ENCODE measurements at places on chromosomes 4 and X.
A peak's percentile ranks its signal among the peaks of the same experiment; 100 is the strongest.

DNA sequence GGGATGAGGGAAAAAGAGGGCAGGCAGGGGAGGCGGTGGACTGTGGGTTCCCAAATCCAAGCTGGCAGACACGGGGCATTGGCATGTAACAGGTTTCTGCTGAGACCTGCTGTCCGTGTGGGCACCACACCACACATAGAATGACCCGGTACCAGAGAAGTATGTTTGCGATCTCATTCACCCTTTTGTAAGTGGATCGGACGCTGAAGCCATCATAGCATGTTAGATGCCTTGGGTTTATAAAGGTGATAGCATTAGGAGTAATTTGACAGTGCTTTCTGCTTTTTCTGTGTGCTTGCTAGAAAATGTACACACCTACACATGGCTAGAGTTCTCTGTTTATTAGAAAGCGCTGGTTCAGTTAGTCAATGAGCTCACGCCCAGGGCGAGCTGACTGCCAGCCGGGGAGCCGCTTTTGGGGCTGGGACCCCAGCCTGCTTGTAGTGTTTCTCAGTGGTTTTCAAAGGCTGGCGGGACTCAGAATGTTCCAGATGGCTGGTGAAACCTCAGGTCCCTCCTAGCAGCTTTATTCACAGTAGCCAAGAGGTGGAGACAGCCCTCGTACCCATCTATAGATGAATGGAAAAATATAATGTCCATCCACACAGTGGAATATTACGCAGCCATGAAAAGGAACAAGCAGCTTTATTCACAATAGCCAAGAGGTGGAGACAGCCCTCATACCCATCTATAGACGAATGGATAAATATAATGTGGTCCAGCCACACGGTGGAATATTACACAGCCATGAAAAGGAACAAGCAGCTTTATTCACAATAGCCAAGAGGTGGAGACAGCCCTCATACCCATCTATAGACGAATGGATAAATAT, 579 bp downstream of the IL3RA start:
- DNase-seq, result no peak

- no peak for DNase-seq
Observed at GRCh38 chr4:138800421-138800820, 215.2 kb upstream of the NOCT start.

- DNase-seq, result no peak
Observed at GRCh38 chrX:95762716-95763115, 921.9 kb upstream of the DIAPH2 start.

- peak; percentile 31 for DNase-seq
Observed at GRCh38 chrX:27186671-27187070, 276.5 kb downstream of the PPP4R3C start.

- no peak for DNase-seq
Observed at GRCh38 chr4:78766650-78767049, 9.5 kb upstream of the BMP2K start.

Measured in cardiac muscle cell (in vitro differentiated cells and primary cell).